Stimulated activated CD4-positive, alpha-beta T cell treated with anti-CD3 and anti-CD28 coated beads, Interleukin-15, amount 100 ng/mL, for 24 hours (primary cell): ENCODE measurements at places on chromosomes 11 and 22.

GRCh38 chr11:27553186-27553585 lies 46.6 kb upstream of the LIN7C start:
- DNase-seq = no peak

DNA sequence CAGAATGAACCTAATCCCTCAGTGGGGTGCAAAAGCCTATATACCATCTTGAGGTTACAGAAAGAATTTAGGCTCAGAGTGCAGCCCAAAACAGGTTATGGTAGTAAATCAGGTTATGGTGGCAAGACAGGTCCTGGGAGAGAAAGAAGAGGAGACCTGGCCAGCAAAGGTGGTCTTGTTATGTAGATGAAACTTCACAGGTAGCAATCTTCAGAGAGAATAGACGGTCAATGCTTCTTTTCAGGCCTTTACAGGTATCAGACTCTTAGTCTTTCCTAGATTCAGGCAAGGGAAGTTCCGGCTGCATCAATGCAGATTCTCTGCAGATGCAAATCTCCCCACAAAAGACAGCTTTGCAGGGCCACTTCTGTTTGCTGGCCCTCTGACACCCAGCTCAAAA lies 45.8 kb upstream of the SORL1 start:
- DNase-seq = no peak

DNA sequence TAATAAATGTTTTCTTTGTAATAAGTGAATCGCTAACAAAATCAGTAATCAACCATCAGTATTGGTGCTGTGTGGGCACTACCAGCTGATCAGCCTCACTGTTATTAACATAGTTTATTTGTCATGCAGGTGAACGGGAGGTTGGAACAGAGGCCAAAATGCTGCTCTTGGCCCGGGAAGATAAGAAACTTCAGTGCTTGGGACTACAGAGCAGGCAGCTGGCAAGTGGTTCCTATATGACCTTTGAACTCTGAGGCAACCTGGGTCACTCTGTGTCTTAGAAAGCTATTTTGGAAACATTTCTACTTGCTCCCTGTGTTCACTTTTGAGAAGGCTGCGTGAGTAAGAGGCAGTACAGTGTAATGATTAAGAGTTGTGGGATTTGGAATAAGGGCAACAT lies 36.5 kb upstream of the DNAJB13 start:
- DNase-seq = no peak

DNA sequence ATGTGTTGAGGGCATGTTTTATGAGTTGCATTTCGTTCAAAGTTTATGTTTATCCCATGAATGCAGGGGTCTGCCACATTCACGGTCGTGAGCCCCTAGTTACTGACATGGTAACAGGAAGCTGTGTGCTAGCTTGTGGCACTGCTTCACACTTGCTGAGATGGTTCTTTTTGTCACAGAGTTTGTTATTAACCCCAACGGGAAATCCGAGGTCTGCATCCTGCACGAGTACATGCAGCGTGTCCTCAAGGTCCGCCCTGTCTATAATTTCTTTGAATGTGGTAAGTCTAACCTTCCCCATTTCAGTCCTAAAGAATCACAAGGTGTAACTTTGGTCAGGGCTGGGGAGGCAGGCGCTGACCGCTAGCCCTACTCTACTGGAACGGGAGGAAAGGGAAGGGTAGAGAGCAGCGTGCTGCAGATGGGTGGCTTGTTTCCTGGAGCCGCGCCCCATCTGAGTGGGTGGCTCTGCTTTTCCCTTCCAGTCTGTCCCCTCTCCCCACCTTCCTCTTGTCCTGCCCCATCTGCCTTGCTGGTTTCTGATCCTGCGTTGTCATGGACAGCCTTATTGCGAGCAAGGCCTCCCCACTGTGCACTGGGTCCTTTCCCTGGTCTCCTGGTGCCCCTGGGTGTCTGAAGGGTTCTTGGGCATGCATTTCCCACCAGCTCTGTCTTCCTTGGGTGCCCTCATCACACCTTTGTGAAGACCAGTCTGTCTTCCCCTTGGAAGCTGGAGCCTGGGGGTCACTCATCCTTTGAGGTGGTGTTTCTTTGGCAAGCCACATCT lies 11.8 kb downstream of the DGCR8 start:
- no peak for DNase-seq

DNA sequence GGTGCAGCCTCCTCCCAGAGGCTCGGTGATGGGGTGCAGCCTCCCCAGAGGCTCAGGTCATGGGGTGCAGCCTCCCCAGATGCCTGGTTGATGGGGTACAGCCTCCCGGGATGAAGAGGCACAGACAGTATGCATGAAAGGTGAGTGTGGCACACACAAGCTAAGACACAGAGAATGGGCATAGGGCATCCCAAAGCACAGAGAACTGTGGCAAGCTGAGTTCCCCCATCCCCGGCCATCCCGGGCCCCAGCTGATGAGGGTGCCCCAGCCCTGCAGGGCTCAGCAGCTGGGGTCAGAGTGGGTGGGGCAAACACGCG lies 4.8 kb upstream of the SYT8 start:
- DNase-seq = no peak

DNA sequence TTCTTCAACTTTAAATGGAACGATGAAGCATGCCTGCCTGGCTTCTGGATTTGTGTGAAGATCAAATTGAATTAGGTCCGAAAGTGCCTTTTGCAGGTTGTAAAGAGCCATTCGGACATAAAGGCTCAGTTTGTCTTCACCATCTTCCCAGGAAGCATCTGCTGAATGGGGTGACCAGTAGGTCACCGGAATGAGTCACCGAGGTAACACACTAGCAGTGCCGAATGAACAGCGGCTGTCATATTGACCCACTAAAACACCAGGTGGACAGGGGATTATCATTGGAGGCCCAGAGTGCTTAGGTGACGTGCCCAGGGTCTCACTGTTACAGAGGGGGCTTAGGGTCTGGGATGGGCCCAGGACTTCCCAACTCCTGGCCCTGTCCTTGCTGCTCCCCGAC lies 43.1 kb upstream of the MYH9 start:
- DNase-seq = no peak

DNA sequence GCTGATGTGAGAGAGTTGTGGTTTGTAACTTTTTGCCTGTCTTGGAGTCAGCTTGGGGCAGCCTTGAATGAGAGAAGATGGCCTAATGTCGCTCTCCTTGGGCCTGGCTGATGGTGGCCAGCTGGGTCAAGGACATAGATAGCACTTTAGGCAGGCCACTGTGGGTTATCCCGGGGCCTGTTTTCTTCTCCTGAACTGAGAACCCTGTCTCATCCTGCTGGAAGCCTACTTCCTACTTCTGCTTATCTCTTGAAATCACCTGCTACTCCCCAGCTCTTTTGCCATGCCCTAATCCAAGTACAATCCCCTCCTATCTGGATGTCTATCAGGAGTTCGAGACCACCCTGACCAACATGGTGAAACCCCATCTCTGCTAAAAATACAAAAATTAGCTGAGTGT lies 49.5 kb downstream of the OSBP2 start:
- DNase-seq = no peak

DNA sequence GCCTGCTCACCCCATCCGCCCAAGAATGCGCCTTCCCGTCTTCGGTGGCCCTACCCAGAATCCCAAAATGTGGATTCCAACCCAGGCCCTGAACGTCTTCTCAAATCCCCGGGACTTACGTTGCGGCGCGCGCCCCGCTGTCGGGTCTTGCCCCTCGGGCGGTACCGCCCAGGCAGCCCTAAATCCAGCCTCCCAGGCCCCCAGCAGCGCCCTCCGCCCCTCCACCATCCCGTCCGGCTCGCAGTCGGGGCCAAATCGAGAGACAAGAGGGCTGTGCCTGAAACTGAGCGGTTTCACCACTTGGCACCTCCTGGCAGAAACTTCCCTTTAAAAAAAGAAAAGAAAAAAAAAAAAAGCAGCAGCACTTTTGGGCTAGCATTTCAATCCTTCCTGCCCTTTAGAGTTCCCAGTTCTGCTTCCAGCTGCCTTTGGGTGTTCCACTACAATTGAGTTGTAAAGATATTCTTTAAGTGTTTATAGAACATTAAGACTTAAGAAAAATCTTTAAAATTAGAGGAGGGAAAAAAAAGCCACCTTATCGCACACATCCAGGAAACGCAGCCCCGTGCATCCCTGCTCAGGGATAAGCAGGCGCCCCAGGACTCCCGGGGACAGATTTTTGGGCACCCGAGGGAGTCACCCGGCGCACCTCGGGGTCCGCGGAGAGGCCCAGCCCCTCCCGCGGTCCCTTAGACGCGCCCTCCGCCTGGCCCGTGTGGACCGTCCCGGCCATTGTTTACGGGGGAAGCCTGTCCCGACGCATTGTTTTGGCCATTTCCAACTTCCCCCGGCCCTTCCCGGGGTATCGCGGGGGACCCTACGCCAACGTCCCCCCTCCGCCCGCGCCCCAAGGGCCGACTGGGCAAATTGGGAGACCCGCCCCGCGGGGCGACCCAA lies 57.6 kb downstream of the KCNJ4 start:
- peak; percentile 37 for DNase-seq

DNA sequence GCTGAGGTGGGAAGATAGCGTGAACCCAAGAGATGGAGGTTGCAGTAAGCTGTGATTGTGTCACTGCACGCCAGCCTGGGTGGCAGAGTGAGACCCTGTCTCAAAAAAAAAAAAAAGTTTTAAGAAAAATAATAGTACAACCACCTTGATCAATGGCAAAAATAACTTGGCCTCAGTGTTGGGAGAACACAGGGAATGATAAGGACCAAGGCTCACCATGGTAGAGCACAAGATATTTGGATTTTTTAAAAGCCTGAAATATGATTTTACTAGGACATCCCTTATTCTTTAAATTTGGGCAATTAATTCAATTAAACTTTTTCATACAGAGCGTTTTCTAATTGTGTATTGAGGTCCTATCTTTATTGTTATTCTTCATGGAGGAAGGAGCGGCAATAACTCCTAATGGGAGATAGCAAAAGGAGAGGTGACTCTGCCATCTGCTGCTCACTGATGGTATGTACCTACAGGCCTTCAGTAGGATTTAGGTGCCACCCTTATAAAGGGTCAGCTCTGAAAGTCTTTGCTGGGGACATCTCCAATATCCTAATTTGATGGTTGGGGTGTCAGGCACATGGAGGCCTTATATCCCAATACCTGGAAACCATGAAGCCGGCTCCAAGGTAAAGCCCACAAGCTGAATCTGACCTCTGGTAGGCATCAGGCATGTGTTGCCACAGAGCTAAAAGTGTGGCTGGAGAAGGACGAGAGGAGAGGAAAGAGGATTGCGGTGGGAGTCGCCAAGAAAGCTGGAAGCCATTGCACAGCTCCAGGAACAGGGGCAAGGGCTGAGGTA lies 21.9 kb upstream of the POLD3 start:
- peak; percentile 43 for DNase-seq

DNA sequence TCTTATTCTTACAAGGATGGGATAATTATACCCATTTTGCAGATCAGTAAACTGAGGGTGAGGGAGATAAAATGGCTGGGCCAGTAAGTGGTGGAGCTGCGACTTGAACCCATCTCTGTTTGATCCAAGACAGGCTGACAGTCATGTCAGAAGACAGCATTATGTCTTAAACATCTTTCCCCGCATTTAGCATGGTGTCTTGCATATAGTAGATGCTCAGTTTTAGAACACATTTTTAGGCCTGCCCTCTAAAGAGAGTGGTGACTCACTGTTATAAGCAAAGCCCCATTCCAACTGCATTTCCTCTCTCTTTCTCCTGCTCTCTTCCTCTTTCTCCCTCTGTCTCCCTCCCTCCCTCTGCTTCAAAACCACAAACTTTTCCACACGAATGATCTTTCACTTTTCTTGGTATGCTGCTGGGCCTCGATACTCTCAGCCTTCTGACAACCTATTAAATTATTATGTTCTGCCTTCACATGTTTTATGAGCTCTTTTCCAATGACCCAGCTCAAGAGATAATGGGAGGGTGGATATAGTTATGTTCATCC lies 25.2 kb downstream of the CWC15 start:
- no peak for DNase-seq

DNA sequence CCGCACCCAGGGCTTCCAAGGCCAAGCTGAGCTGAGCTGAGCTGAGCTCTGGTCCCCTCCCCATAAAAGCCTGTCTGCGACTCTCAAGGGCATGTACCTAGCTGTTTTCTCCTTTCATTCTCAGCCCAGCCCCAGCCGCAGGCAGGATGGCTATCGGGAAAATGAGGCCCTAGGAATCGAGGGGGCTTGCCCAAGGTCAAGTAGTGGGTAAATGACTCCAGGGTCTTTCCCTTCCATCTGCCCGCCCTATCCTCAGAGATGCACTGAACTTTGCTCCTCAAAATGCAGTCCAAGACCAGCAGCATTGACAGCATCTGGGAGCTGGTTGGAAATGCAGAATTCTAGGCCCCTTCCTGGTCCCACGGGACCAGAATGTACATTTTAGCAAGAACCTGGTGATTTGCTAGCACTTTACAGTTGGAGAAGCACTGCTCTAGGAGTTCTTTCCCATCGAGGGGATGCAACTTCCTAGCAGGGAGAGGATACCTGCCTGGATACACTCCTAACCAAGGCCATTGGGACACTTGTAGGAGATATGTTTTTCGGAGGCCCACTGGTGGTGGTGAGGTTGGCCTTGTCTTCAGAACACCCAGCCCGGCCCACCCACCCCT lies 43.2 kb upstream of the ACCSL start:
- no peak for DNase-seq

DNA sequence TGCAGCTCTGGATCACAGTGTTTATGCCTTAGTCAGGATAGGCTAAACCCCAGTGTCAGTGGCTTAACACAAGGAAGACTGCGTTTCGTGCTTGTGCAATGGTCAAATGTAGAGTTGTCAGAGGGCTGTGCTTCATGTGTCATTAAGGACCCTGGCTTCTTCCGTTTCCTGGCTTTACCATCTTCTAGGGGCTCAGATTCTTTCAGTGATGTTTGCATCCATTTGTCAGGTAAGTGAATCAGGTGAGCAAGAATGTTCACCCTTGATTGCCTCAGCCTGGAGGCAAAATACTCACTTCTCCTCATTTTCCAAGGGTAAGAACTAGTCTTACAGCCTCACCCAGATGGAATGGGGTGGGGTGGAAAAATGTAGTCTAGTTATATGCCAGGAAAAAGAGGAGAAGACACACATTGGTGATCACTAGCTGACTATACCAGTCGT lies 20.5 kb upstream of the AMOTL1 start:
- DNase-seq = no peak

- DNase-seq = no peak
Measured at GRCh38 chr11:103659206-103659618, 377.2 kb upstream of the DDI1 start.

GRCh38 chr22:49090061-49090852 lies 737.4 kb downstream of the BRD1 start:
- no peak for DNase-seq

- no peak for DNase-seq
Measured at GRCh38 chr11:134531327-134532130, 119.5 kb upstream of the B3GAT1 start.

DNA sequence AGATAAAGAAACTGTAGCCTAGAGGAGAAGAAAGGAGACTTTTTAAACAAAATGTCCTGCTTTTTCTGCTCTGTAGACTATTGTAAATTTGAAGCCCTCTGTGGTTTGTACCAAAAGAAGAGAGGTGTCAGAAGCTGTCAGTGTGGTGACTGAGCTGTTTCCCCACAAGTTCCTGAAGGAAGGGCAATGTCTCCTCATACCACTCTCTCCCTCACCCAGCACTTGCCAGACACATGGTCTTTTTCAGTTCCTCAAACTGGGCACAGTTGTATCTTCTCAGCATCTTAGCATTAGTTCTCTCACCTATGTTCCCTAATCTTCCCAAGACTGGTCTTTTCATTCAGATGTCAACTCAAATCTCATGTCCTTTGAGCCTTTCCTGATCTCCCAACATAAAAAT lies 4.3 kb downstream of the BCO2 start:
- no peak for DNase-seq
